ENCODE measurements at places on chromosomes 3 and 15.

DNA sequence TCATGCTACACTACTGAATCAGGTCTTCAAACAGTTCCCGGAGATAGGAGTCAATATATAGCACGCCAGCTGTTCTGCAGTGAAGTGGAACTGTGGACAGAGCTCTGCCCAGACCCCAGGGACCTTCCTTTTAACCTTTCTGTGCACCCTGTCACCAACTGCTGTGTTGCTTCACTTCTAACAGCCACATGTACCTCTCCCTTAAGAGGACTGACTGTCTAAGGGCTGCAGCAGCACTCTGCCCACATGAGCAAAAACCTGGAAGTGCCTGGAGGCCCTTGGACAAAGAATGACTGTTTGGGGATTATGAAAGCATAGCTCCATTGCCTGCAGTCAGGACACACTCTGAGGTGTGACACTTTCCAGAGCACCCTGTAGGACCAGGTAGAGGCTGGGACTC lies 88.3 kb upstream of the CTNNB1 start:
- no peak for DNase-seq

DNA sequence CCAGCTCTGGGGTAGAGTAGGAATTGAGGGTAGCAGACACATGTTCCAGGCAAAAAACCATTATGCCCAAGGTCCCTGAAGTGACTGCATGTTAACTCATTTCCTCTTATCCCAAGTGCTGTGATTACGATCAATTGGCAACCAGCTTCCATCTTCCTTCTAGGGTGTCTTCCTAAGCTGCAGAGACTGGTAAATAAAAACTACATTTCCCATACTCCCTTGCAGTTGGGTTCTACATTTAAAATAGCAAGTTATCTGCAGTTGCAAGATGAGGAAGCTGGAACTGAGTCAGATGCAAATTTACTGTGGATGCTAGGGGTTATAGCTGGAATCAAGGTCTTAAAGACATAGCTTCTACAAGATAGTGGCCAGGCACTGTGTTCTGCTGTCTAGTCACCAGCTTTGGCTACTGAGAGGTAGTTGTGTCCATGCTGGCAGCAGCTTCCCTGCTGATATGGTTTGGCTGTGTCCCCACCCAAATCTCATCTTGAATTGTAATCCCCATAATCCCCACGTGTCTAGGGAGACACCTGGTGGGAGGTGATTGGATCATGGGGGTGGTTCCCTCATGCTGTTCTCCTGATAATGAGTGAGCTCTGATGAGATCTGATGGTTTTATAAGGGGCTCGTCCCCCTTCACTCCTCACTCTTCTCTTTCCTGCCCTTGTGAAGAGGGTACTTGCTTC lies 51.3 kb upstream of the FBN1 start:
- no peak for DNase-seq

DNA sequence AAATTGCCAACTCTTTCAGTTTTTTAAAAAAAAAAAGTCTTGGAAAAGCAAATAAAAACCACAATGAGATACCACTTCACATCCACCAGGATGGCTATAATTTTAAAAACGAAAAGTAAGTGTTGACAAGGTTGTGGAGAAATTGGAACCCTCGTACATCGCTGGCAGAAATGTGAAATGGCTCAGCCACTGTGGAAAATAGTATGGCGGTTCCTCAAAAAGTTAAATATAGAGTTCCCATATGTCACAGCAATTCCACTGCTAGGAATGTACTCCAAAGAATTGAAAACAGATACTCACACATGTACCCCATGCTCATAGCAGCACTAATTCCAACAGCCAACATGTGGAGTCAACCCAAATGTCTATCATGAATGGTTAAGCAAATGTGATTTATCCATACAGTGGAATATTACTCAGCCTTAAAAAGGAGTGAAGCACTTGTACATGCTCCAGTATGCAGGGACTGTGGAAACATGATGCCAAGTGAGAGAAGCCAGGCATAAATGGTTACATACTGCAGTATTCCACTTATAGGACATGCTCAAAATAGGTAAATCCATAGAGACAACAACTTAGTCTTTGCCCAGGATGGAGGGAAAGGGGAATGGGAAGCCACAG lies 73.8 kb upstream of the PCSK6 start:
- DNase-seq: no peak

- DNase-seq: no peak
Measured at GRCh38 chr3:51828297-51828696, 33.1 kb upstream of the IQCF2 start.

DNA sequence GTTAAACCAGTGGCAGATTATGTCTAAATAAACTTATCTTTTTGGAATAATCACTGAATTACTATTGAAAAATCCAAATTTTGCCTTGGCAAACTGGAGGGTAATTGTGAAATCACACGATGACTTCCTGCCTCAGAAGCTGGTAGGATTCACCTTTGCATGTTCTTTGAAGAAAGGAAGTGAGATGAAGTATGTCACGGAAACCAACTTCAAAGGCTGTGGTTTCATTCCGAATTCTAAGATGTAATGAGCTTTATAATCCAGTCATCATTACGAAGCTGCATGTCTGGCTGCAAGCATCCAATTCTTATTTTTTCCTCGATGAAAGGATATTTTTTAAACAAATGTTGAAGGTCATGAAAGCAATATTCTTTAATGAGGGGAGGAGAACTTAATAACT lies 15.0 kb upstream of the ZBED2 start:
- no peak for DNase-seq

- DNase-seq: no peak
Measured at GRCh38 chr3:57989646-57990045, 18.6 kb upstream of the FLNB start.

DNA sequence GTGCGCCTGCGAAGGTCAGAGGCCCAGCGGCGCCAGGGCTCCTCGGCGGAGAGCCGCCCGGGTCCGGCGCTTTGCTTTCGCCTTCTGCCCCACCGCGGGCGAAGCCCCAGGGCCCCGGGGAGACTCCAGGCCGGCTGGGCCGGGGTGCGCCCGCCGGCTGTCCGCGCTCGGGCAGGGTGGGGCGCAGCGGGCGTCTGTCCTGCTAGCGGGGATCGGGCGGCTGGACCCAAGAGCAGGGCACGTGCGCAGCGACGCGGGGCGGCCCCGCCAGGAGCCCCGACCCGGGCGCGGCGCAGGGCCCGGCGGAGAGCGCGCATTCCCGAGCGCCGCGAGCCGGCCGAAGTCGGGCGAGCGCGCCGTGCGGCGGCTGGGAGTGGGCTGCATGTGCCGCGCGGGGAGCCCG lies 569 bp upstream of the ALDH1A3 start:
- no peak for DNase-seq

- no peak for DNase-seq
Measured at GRCh38 chr15:101240358-101240757, 11.5 kb downstream of the CHSY1 start.
